ENCODE measurements at places on chromosomes 5 and 9.

DNA sequence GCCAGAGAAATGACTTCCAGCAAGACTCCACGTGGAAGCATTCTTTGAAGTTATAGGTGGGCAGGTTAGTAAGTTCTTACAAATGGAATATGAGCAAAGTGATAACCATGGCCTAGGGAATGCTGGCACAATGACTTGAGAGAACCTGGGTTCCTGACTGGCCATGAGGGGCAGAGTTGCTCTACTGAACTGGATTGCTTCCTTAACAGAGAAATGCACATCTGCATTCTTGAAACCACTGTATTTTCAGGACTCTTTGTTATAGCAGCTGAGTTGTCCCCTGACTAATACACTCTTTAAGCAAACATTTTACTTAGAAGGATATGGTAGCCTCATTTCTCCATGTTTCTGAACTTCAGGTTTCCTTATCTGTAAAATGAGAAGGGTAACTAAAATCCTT is 108.3 kb upstream of the GNA14 start:
- no peak for DNase-seq

GRCh38 chr5:169702693-169703481 is 65.8 kb downstream of the DOCK2 start:
- DNase-seq: peak; percentile 15

DNA sequence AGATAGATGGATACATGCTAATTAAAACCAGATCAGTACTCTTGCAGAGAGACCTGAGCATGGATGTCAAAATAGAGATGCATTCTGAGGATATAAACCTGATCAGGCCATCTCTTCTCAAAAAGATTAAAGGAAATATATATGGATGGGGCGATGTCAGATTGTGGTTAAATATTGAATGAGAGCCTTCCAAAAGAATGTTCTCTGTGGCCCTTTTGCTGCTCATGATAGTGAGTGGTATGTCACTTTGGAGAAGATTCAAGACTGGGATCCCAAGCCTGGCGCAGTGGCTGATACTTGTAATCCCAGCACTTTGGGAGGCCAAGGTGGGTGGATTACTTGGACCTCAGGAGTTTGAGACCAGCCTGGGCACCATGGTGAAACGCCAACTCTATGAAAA is 20.5 kb downstream of the ZNF131 start:
- no peak for DNase-seq

DNA sequence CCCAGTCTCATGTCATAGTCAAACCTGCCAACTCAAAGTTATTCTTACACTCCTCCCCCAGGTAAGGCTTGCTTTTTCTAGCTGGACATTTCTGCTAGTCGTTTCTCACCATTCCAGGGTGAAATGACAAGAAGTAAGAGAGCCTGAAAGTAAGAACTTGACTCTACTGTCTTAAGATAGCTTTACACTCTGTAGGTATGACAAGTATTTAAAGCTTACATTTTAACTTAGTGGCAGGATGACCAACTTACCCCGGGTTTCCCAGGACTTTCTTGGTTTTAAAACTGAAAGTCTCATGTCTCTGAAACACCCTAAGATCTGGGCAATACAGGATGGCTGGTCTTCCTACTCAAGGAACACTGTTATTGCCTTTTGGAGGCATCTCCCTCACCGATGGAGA is 67.5 kb upstream of the PIK3R1 start:
- DNase-seq: no peak

- no peak for DNase-seq
These were observed 155.0 kb downstream of the GLIS3 start for GRCh38 chr9:4144869-4145268.

DNA sequence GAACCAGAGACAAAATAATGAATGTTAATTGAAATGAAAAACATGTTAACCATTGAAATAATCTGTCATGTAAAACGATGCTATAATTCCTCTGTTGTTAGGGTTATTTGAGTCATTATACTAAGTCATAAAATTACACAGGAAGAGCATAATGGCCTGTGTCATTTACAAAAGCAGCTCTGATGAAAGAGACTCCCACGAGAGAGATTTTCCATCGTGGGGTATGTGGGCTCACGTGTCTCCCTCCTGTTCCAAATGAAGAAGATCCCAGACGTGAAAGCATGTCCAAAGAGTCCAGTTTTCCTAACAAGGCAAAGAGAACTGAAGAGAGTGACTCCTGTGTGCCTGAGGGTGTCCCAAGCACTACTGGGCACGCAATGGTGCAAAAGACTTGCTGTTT is 379.8 kb downstream of the SPOCK1 start:
- DNase-seq: no peak

GRCh38 chr9:70060883-70061507 is 17.3 kb downstream of the MAMDC2 start:
- DNase-seq: peak; percentile 52

GRCh38 chr5:154797762-154798161 is 42.6 kb downstream of the LARP1 start:
- no peak for DNase-seq

DNA sequence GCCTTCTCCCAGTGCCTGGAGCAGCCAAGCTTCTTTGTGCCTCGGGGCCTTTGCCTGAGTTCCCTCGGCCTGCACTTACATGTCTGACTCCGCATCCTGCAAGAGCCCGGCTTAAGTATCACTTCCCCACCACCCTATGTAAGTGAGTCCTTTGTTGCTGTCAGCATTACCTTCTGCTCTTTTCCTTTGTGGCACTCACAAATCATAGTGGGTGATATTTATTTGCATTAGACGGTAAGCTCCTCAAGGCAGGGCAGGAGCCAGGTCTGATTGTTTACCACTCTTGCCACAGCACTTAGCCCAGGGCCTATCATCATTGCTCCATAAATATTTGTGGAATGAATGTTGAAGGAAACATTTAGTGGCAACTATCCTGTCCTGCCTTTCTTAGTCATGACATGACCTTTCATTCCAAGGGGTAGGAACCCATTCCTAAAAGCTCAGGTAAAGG is 4.8 kb downstream of the GM2A start:
- DNase-seq: peak; percentile 88

DNA sequence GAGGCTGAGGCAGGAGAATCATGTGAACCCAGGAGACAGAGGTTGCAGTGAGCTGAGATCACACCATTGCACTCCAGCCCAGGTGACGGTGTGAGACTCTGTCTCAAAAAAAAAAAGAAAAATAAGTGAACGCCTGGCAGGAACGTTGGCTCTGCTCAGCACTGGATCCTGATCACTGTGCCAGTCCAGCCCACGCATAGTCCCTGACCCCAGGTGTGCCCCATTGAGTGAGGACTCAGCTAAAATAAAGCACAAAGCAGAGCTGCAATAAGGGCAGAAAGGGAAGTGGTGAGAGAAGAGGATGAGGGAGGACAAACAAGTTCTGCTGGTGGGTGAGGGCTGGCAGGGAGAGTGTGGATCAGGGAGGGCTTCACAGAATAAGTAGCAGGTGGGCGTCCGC is 4.3 kb downstream of the GRHPR start:
- DNase-seq: no peak

- DNase-seq: peak; percentile 82
These were observed 42.1 kb upstream of the MAST4 start for GRCh38 chr5:66553916-66554575.

DNA sequence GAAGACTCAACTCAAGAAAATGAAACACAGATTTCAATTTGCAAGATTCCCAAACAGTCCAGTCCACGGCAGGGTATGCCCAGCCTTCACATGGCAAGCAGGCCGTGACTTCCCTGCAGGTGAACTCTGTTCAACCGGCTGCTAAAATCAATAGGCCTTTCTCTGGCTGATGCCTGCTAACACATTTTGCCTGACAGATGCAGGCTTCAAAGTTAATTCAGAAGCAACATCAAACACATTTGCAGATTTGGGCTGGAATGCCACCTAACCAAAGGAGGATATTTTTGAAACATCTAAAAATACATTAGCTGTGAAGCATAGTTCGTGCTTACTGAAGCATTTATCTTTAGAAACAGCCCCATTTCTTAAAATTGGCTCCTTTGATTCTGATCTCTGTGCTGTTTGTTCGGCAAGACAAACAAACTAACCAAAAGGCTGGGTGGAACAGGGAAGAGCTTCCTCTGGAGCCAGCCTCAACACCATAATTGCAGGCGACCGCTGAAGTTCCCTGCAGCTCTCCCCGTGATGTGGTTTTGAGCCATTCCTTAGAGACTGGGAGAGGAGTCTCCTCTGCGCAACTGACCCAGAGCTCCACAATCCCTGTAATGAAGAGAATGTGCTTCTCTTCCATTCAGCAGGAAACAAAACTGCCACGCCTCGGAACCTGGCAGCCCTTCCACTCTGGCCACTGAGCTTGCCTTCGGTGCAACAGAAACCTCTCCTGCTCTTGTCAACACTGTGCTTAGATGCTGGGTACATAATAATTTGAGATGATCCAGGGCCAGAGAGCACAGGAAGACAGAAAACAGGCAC is 126.5 kb downstream of the MYO10 start:
- no peak for DNase-seq

- DNase-seq: no peak
These were observed 151.8 kb upstream of the GDNF start for GRCh38 chr5:37991301-37992299.

GRCh38 chr5:132030610-132031009 is 19.2 kb upstream of the ACSL6 start:
- DNase-seq: no peak

DNA sequence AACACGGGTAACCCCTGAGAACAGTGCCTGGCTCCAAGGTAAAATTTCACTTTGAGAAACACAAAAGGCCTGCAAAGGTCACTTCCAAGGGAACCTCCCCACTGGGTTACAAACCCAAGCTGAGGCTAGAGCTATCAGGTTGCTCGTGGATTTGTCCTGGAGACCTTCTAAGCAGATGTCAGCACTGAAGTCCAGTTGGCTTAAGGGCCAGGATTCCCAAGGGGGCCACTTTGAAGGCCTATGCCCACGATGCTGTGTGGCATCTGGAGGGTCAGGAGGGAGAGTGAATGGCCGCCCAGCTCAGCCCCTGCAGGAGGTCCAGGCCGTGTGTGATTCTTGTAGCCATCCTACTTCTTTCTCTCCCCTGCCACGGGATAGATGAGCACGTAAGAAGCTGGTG is 100.2 kb upstream of the FSTL4 start:
- no peak for DNase-seq

- DNase-seq: no peak
These were observed 200.9 kb upstream of the MSX2 start for GRCh38 chr5:174523311-174524071.

DNA sequence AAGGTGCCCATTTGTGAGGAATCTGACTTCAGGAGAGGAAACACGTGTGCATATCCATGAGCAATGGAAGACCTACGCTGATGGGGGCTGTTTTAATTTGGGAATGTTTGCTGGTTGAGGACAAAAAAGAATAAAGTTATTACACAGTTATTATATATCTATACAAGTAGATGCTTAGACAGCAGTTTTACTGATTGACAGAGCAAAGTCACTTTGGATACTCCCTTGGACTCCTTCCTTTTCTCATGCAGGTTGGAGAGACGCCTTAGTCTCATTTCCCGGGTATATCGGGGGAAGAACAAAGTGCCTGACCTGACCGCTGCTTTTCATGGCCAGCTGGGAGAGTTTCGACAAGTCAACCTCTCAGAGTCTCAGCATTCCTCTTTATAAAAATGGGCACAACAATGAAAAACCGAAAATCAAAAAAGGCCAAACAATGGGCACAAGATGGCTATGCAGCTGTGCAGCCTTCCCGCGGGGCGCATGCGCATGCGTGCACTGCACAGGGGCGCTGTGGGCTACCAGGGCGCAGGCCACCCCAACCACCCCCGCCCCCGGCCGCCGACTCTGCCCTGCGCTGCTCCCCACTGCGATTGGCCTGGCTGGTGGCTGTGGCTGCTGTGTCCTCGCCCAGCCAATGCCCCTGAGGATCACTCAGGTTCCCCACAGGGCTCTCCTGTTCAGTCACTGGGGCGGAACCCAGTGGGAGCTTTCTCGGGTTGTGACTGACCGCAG is 18.1 kb downstream of the NFIL3 start:
- no peak for DNase-seq

DNA sequence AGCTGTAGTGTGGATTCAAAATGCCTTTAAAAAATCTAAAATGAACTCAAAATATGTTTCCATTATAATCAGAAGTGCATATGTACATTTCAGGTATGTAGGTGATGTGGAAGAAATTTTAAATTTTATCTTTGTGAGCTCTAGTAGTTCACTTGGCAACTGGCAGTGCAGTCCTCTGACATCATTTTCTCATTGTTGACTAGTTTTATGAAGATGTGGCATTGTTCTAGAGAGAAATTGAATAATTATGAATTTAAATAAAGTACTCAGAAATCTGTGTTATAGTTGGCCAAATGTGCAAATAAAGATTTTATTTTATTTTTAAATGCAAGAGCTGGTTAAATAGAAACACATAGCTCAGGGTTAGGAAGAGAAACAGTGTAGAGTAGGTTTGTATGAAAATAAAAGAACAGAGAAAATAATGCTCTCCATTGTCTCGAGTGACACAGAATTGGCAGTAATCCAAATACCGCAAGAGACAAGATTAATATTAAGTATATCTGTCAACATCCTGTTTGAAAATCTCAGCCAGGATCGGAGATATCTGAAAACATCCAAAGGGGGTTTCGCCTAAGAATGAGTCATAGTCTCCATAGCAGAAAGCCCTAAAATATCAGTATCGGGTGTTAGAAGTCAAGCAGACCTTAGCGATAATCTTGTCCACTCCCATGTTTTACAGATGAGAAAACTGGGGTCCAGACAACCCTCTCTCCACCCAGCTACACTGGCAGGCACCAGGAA is 189.4 kb downstream of the CCDC192 start:
- DNase-seq: no peak

GRCh38 chr9:80163889-80164288 is 592.1 kb downstream of the TLE4 start:
- DNase-seq: no peak

GRCh38 chr5:13558408-13558807 is 386.1 kb downstream of the DNAH5 start:
- no peak for DNase-seq

DNA sequence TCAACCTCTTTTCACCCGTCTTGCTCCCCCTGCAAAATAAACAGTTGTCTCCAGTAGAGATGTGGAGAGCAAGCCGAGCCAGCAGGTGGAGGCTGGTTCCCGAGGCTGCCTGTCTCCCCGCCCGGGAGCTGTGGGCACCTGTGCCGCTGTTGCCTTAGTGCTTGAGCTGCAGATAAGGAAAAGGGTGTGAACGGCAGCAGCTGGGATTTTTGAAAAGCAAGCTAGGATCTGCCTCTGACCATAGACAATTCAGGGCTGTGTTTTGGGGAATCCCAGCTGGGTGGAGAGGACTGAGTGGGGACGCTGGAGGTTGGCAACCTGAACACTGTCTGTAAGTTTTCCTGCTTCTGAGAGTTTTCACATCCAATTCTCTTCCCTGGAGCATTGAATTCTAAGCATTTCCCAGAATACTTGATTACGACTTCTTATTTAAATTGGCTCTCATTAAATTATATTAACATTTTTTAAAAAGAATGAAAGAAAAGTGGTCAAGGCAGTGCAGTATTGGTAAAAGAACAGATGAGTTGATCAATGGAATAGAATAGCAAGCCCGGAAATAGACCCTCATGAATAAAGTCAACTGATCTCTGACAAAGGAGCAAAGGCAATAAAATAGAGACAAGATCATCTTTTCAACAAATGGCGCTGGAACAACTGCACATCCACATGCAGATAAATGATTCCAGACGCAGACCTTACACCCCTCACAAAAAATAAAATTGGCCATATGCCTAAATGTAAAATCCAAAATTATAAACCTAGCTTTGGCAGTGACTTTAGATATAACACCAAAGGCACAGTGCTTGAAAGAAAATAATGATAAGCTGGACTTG is 9.7 kb downstream of the WNK2 start:
- no peak for DNase-seq

All from OCI-LY7 (cell line).